ENCODE measurements at places on chromosomes 13 and 19. TPM values are rescaled to one million over a fixed set of nuclear protein-coding genes. Genes with fewer than 3 reads are reported as not detected.

GRCh38 chr13:94236872-94237271, 242.6 kb downstream of the DCT start:
- DNase-seq, result no peak

GRCh38 chr19:31352782-31353651, 3.8 kb upstream of the TSHZ3 start:
- DNase-seq, result no peak

ZNF546 gene
- 6.2 TPM for polyA plus RNA-seq

DNA sequence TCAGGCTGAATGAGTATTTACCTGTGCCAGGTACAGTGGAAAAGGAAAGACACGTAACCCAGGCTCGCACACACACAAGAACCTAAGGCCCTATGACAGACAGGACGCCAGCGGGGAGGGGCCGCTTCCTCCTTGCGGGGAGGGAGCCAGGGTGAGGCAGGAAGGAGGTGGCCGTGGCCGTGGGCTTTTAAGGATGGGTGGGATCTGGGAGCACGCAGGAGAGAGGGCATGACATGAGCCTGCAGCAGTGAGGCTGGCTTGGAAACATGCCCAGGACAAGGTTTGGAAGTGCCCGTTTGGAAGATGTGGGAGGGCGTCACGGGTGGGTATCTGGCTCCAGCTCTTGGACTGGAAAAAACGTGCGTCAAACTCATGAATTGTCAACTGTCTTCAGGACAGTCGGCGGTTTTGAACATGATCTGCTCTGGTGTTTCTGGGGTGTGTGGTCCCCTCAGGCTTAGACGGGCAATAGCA, 20.1 kb downstream of the SH3GL1 start:
- no peak for DNase-seq

DNA sequence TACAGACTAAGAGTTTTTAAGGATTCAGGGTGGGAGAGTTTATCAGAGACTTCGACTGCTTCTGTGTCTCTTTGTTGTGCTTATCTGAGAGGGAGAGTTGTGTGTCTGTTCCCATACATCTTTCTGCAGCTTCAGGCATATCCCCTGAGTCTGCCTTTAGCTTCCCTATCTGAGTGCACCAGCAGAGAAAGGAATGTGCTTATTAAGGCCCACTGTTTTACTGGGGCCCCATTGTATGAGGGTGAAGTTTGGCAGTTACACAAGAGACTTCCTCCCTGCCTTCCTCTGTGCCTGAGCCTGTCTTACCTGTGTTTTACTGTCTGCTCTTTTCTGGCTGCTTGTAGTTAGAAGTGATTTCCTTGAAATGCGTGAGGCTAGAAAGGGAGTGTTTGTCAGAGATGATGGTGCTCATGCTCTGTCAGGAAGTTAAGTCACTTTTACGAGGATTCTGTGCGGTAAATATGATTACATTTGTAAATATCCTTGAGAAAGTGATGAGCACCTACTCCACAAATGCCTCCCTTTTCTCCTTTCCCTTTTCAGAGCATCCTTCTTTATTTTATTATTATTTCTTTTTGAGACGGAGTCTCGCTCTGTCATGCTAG, 1228.9 kb upstream of the MIR17HG start:
- DNase-seq, result no peak

GRCh38 chr19:17686592-17687024, 1.5 kb downstream of the UNC13A start:
- no peak for DNase-seq

ZNF578 gene
- 7.9 TPM for polyA plus RNA-seq

DUXA gene
- not detected for polyA plus RNA-seq

FUT6 gene
- polyA plus RNA-seq, result 10.6 TPM

DNA sequence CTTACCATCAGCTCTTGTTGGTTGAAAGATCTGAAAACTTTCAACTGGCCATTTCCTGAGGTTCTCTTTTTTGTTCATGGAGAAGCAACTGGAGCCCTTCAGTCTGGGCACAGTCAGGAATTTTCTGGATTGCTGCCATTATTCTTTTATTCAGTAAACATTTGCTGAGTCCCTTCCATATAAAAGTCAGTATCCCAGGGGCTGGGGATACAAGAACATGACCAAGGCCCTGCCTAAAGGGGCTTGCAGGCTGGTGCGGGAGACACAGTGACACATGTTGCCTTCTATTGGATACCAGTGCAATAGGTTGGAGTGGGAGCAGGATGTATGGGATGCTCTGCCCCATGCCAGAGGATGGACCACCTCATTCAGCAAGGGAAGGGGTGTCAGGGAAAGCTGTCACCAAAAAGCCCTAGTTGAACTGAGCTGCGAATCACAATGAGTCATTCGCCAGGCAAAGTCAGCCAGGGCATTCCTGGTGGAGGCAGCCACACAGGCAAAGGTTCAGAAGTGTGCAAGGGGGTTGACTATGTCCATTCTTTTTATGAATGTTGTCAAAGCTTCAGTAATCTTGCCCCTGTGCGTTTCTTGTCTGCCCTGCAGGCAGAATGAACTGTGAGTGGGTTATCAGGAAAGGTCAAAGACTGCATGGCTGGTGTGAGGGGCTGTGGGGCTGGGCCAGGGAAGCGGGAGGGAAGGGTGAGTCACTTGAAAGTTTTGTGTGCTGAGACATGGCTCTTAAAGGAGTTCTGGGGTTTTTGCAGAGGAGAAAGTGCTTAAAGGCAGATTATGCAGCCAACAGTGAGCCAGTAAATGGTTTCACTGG, 395.9 kb downstream of the KCNRG start:
- DNase-seq, result no peak

CACNA1A gene
- 1.7 TPM for polyA plus RNA-seq

ZNF324B gene
- polyA plus RNA-seq, result 5.0 TPM

All from right renal cortex interstitium (tissue), 3 donors.